Tongue (tissue), 3 donors: ENCODE measurements at places on chromosomes 2 and 18.

DNA sequence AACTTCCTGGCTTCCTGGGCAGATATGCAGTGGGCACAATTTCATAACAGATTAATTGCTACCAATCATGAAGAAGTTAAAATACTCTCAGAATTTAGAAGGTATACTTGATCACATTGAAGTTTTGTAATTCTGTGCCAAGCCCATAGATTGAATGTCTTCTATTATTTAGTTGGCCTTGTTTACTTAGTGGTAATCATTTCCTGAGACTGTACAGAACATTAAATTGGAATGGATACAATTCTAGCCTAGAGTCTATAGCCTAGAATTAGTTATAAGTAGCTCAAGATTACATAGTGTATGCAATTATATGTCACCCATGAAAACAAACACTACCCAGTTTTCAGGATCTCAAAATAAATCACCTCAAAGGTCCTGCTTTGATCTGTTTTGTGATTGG lies 615.8 kb downstream of the XIRP2 start:
- DNase-seq, result no peak

DNA sequence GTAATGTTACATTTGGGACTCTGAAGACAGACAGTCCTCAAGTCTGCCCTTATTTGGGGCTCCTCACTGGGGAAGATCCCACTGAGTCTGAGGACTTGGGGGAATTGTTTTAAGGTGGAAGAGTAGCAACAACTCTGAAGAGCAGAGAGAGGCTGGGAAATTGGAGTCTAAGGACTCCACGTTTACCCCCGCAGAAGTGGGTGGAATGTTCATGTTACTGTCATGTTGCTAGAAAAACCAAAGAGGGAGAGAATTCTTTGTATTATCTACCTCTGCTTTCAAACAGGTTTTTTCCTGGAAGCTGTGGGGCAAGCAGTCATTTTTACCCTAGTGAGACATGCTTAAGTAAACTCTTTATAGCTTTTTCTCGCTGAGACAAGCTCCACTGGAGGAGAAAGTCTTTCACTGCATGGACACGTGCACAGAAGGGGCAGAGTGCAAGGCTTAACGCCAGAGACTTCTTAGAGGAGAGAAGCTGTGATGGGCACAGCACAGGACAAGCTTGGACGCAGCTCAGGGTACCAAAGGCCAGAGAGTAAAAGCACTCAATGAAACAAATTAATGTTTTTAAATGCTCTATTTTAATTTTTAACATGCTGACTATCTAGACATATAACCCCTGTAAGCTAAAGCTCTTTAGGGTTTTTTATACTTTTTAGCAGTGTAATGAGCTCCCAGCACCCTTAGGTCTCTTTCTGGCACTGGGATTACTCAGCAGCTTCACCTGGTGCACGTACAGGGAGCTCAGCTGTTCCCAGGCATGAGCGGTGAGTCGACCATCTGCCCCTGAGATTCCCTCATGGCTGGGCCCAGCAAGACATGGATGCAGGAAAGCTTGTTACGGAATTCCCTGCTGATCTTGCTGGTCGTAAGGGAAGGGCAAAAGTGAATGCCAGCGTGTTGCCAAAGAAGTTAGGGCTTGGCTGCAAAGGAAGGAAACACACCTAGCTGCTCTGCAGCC lies 54.5 kb upstream of the BIN1 start:
- no peak for DNase-seq

DNA sequence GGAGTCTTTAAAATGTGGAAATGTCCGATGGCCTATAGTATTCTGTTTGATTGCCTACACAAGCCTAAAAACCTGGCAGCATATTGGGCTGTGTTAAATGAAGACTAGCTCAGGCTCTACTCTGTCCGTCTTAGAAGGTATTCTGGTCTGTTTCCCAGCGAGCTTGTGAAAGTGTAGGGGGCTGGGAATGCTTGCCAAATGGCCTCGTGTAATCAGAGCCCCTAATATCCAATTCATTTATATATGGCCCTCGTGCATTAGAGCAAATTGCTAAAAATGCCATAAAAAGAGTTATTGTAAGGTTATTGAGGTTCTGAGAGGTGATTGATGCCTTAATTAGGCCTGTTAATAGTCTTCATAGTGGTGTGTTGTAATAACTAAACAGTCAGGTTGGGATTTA lies 1500.4 kb downstream of the DPP10 start:
- no peak for DNase-seq

- DNase-seq, result no peak
Measured at GRCh38 chr2:23273786-23274185, 111.2 kb upstream of the KLHL29 start.

GRCh38 chr2:169009865-169010579 lies 21.1 kb downstream of the ABCB11 start:
- DNase-seq, result no peak

- no peak for DNase-seq
Measured at GRCh38 chr2:142588269-142588668, 289.2 kb upstream of the KYNU start.

DNA sequence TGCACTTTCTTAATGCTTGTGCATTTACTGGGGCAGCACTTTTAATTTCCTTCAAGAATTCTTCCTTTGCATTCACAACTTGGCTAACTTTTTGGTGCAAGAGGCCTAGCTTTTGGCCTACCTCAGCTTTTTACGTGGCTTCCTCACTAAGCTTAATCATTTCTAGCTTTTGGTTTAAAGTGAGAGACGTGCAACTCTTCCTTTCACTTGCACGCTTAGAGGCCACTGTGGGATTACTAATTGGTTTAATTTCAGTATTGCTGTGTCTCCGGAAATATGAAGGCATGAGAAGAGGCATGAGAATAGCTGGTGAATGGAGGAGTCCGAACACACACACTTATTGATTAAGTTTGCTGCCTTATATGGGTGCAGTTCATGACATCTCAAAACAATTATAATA lies 354.1 kb downstream of the DLGAP1 start:
- DNase-seq, result no peak

DNA sequence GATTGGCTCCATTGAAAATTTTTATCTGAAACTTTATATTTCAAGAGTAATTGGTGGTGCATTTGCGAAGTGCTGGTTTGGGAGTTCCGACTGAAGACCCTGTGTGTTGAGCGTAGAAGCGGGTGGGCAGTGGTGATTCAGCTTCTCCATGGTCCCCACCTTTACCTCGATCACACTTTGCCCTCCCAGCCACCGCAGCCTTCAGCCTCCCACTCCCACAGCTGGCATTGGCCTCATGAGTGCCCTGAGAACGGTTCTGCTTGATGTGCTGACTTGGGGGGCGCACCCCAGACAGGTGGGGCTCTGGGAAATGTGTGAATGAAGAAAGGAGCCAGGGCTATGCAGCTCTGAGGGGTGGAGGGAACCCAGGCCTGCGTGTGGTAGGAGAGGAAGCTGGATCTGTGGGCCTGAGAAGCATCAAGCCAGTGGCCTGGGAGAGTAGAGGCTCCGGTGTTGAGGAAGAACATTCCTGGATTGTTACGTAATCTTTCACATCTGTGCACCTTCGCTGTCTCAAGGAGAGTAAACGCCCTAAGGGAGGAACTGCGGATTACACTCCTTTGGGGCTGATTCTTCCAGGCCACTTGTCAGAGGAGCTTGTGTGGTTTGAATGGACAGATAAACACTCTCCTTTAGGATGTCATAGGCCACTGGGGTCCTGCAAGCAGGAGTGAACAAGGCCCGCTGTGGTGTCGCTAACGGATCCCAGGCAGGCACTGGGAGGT lies 83.8 kb downstream of the NPAS2 start:
- peak; percentile 35 for DNase-seq
